ENCODE measurements at places on chromosomes 3 and 15.

GRCh38 chr3:27317096-27317495, 52.1 kb downstream of the NEK10 start:
- no peak for DNase-seq

DNA sequence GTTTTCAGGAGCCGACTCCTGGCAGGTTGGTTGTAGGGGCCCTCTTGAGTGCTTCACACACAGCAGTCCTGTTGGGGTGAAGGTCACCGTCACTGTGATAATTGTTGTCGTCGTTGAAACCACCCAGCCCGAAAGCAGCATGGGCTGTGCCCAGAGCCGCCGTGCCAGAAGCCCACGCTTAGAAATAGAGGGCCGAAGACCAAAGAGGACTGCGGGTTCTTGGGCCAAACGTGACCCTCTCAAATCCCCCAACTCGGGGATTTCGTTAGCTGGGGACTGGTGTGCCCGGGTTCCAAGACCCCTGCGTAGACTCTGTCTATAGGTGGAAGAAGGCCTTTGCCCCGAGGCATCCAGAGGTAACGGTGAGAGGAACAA, 7.5 kb upstream of the ADAMTS17 start:
- no peak for DNase-seq

- DNase-seq = no peak
Measured at GRCh38 chr15:90644952-90645725, 72.0 kb upstream of the BLM start.

DNA sequence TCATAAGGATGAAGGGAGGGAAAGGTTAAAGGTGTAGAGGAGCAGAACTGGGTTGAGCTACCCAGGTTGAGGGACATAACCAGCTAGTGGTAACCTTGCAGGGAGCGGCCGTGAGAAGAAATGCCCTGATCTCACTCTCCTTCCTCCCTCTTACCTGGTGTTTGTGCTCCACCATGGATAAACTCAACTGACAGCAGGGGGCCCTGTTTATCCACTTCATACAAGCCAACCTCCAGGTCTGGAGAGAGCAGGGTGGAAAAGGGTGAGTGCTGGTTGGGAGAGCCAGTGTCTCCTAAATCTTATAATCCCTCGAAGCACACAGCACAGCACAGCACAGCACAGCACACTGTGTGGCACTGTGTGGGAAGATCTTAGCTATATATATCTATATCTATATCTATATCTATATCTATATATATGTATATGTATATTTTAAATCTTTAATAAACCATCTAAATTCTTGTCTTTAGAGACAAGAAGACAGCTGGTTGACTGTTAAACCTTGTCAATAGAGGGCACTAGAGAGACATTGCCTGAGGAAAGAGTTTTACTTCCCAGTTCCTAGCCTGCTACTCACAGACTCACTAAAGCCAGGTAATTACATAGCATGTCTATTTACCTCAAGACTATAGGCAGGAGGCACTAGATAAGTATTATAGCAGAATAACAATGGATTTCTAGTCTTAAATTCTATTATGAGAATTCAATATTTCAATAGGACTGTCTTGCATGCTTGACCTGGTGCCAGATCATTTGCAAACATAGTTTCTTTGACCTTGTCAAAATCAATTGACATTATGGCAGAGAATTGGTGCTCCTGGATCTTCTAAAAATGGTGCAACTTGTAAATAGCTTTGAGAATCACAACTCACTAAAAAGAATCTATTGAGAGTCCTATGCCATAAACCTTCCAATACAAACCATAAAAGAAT, 21.7 kb upstream of the FMN1 start:
- no peak for DNase-seq

- no peak for DNase-seq
Measured at GRCh38 chr3:178302966-178303930, 233.0 kb upstream of the KCNMB2 start.

DNA sequence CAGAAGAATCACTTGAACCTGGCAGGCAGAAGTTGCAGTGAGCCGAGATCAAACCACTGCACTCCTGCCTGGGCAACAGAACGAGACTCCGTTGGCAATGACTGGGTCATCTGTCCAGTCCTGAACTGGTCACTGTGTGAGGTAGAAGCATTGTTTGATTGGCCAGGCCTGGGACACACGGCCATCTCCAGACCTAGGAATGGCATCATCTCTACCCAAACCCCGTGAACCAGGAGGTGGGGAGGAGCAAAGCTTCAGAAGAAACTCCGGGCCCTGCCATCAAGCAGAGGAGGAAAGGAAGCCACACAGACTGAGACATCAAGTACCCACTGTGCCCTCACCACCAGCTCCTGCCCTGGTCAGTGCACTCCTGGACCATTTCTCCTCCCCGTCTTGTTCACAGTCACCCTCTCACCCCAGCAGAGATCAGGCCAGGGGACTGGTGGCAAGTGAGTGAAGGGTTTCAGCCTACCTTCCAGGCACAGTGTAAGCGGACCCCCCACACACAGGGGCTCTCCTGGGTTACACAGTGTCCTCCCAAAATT, 31.6 kb downstream of the GOLGA6L2 start:
- no peak for DNase-seq

DNA sequence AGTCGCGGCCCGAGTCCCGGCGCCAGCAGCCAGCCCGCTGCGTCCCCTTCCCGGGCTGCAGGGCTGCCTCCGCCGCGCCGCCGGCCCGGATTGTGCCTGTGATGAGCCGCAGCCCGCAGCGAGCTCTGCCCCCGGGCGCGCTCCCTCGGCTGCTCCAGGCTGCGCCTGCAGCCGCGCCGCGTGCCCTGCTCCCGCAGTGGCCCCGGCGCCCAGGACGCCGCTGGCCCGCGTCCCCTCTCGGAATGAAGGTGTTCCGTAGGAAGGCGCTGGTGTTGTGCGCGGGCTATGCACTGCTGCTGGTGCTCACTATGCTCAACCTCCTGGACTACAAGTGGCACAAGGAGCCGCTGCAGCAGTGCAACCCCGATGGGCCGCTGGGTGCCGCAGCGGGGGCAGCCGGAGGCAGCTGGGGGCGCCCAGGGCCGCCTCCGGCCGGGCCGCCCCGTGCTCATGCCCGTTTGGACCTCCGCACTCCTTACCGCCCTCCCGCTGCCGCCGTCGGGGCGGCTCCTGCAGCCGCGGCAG, 1.2 kb downstream of the CHST2 start:
- DNase-seq = no peak

GRCh38 chr3:38563070-38563885, 67.1 kb downstream of the EXOG start:
- no peak for DNase-seq

- DNase-seq = no peak
Measured at GRCh38 chr3:196016059-196016458, 65.8 kb downstream of the TFRC start.

DNA sequence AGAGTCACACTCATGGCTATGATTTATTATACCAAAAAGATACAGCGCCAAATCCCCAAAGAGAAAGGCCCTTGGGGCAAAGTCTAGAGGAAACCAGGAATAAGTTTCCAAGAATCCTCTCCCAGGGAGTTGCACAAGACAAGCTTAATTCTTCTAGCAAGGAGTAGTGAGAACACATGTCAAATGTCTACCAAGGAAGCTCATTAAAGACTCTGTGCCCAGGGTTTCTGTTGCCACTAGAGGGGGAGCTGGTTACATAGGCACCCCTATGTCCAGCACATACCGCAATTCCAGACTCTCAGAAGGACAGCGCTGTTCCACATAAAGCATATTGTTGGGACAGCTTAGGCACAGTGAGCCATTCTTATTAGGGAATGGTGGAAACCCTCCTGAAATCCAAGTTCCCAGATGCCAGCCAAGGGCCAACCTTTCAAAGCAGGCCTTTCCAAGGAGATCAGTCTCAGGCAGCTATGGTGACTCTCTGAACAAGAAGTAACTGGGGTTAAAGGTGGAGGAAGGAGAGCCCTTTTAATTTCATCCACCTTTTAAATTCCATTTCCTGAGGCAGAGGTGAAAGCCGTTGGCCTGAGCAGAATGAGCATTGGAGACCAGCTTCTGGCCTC, 194.2 kb downstream of the UACA start:
- peak; percentile 18 for DNase-seq

DNA sequence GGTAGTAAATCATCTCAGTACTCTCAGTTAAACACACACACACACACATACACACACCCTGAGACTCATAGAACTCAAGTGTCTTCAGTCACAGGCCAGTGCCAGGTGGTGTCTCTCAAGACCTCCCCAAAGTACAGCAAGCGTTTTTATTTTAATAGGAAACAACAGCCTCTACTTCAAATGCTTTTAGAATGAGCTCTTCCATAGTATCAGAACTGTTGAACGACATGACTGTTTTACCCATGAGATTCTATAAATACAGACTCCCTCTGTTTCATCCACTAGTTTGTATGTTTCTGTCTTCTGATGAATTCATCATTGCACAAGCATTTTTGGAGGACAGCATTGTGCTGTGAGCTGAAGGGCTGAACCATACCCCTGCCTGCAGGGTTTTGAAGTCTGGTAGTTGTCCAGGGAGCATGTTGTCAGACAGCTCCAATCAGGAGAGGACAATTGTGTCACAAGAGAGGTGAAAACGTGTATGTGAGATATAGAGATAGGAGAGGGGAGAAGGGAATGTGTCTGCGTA, 201.0 kb upstream of the BCL6 start:
- no peak for DNase-seq

- DNase-seq = no peak
Measured at GRCh38 chr3:187490366-187490765, 122.2 kb downstream of the RTP4 start.

GRCh38 chr3:75983111-75983510, 197.8 kb upstream of the ZNF717 start:
- DNase-seq = no peak

DNA sequence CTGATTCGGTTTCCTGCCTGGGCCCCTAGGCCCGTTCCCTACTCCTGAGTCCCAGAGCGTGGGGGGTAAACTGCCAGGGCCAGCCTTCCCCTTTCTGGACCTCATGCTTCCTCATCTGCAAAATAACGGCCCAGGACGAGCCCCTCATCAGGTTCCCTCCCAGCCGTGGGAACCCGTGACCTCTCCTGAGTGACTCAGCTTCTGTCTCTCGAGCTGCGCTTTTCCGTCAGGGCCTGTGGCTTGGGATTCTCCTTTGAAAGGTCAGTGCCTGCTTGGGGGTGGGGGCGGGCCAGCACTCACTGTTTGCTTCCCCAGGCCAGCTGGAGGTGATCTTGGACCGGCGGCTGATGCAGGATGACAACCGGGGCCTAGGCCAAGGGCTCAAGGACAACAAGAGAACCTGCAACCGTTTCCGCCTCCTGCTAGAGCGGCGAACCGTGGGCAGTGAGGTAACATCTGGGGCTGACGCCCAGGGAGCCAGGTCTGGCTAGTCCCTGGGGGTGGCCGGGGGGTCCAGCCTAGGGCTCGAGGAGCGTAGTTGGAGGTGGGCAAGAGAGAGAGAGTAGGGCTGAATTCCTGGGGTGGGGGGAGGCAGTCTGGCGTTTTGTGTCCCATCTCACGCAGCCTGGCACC, 12.8 kb downstream of the MAN2A2 start:
- DNase-seq = no peak

DNA sequence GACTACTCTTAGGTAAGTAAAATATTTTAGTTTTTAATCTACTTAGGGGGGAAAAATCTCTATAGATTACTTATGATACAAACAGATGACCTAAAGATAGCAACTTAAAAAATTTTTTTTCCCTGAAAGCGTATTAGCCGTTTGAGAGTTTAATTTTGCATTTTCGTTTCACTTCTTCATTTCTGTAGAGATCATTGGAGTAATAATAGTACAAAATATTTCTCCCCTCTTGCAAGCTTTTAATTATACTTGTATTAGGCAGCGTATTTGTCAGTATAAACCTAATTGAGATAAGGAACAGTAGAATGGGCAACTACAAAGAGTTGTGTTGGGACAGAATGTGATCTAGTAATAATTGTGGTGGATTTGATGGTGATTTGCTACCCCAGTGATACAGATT, 10.3 kb downstream of the SKIL start:
- no peak for DNase-seq

DNA sequence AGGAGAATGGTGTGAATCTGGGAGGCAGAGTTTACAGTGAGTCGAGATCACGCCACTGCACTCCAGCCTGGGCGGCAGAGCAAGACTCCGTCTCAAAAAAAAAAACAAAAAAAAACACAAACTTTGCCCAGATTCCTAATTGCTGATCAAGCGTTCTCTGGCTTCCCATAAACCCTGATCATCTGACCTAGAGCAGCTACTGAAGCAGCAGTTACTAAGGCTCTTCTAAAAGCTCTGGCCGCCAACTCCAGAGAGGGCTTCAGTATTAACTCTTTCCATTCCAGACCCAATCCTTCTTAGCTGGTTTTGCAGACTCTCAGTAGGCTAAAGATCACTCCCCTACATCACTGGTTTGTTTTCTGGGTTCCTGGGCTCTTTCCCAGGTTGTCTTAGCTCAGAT, 201.6 kb downstream of the IGSF11 start:
- no peak for DNase-seq

DNA sequence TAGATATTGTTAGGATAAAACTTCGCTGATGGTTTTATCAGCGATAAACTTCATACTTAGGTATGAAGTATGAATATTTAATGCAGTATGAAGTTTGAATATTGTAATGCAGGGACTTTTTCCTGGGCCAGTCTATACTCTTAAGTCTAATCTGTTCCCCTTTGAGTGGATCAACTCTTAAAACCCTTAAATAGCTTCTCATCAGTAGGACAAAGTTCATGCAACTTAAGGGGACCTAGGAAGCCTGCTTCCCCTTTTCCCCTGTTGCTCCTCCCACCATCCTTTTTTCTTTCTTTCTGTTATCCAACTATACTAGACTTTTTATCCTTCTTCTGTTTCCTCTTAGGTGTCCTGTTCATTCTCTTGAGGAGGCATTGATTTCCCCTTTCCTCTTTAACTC, 78.7 kb downstream of the MITF start:
- no peak for DNase-seq

DNA sequence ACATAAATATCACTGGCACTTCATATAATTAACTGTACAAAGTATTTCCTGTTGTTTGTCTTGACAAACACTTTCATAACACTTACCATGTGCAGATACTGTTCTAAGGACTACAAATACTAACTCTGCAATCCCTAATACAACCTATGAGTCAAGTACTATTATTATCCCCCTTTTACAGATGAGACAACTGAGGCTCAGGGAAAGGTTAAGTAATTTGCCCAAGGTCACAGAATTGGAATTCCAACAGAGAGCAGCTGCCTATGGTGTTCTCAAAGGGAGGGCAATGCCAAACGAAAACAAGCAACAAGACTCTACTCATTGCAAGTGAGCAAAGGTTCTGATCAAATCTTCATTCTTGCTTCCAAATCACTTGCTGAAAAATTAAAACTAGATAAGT, 85.9 kb downstream of the MAGI1 start:
- no peak for DNase-seq

GRCh38 chr3:155500194-155500818, 206.8 kb upstream of the STRIT1 start:
- no peak for DNase-seq

DNA sequence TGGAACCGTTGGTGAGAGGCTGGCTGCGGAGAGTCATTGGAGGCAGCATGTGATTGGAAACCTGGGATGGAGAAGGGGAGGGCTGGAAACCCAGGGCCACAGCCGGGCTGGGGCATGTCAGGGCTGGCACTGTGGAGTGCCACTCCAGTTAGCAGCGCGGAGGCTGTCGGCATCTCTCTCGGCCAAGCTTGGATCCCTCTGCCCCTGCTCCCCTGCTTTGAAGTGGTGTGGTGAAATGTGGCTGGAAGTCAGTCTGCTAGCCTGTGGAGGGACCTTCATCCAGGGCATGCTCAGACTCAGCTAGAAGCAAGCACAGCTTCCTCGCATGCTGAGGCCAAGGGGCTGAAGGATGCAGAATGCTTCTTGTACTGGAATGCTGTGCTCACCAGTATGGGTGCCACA, 13.5 kb downstream of the SLCO3A1 start:
- DNase-seq = no peak

Measured in SW 1271 (cell line).